ENCODE measurements at places on chromosomes 2 and 18.
A peak's percentile ranks its signal among the peaks of the same experiment; 100 is the strongest.

DNA sequence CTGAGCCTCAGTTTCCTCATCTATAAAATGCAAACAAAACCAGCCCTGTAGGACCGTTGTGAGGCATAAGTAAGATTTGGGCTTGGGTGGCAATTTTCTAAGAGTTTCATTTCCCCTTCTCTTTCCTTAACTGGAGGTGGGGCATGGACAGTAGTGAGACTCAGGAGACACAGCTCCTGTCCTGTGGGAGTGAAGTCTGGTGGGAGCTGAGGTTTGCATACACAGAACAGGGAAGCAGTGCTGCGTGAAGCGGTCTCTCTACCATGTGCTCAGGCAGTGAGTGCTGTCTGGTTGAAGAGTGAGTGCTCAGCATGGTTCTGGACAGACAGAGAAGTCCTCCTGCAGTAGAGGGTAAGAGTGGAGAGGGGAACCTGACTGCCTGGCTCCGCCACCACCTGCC, 62.3 kb upstream of the MCFD2 start:
- DNase-seq: peak; percentile 77

GRCh38 chr2:181185948-181186347, 205.5 kb downstream of the UBE2E3 start:
- no peak for DNase-seq

- DNase-seq: no peak
Observed at GRCh38 chr18:404061-404636, 96.4 kb downstream of the COLEC12 start.

- no peak for DNase-seq
Observed at GRCh38 chr2:112725545-112726457, 5.0 kb downstream of the NT5DC4 start.

- DNase-seq: no peak
Observed at GRCh38 chr2:8225798-8226197, 456.1 kb upstream of the ID2 start.

GRCh38 chr2:240187989-240188590, 47.6 kb upstream of the OTOS start:
- DNase-seq: no peak

GRCh38 chr18:48566589-48566988, 27.8 kb downstream of the CTIF start:
- DNase-seq: no peak

GRCh38 chr18:6980363-6980762, 137.2 kb downstream of the LAMA1 start:
- DNase-seq: no peak

DNA sequence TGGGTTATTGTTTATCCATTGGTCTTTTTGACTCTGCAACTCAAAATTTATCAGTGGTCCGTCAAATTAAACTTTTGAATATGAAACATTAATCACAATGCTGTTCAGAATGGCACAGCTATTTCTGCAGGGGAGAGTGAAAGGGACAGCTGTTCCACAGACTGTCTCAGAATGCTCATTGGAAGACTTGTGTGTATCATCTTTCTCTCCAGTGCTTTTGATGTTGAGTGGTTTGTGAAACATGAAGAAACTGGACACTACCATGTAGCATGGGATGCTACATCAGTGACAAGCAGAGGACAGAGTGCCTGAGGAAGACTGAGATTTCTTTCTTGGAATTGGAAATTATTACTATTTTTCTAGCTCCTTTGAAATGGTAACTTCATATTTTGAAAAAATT, 115.7 kb downstream of the PLCL1 start:
- peak; percentile 7 for DNase-seq

- DNase-seq: no peak
Observed at GRCh38 chr2:220044383-220044782, 417.0 kb downstream of the SLC4A3 start.

- DNase-seq: no peak
Observed at GRCh38 chr2:96205888-96206287, 2.7 kb downstream of the STARD7 start.

DNA sequence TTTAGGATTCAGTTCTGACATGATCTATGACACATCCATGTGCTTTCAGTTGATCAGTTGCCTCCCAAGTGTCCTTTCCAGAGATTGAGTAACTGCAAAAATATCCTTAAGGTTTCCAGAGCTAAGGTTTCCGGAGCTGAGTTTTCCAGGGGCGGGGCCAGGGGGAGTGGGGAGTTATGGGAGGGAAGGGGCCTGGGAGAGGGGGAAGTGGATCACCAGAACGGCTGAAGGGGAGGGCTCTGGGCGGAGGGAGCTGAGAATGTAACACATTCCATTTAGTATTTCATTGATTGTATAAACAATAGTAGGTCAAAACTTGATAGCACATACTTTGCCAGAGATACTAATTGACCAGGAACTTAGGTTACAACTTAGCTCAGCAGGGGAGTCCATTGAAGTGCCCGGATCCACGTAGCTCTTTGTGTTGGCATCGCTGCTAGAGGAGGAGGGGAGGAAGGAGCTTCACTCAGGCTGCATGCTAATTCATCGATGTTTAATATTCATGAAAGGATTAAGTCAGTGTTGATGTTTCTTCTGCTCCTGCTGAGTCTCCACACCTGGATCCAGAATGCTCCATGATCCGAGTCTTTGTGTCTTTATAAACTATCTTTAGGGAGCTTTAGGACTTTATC, 289.8 kb downstream of the ALPK2 start:
- DNase-seq: no peak

- no peak for DNase-seq
Observed at GRCh38 chr2:177207101-177207500, 5.5 kb upstream of the HNRNPA3 start.

- DNase-seq: no peak
Observed at GRCh38 chr2:106532236-106532635, 45.1 kb downstream of the CD8B2 start.

DNA sequence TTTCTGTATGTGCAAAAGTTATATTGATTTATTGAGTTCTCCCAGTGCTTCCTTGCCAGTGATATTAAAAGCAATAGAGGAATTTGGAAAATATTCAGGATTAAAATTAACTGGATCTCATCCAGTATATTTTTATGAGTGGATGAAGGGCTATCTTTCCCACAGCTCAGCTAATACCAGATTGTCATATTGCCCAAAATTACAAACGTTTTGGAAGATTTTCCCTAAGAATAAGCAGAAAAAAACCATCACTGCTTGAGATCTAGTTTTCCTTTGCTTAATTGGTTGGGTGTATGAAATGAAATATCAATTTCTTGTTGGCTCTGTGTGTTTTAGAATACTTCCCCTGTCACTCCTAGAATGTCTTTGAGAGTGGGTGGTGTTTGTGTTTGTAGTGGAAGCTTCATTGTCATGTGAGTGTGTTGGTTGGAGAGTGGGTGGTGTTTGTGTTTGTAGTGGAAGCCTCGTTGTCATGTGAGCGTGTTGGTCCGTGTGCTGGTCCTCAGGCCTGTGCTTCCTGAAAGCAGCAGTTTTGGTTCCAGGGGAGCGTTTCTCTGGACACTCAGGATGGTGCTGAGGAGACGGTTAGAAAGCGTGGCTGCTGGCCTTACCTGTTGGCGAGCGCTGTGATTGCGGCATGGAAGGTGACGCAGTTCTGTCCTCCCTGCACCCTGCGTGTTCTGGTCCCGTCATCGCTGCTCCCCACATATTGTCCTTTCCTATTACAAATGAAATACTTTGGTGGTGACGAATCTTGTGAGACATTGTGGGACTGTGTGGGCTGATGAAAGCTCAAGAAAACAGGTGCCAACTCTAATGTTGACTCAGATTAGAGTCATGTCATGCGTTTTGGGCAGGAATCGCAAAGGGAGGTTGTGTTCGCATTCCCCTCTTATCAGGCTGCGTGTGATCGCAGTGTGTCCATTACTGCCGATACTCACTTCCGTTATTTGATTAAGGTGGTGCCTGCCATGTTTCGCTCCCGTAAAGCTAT, 12.4 kb downstream of the ASB1 start:
- no peak for DNase-seq

DNA sequence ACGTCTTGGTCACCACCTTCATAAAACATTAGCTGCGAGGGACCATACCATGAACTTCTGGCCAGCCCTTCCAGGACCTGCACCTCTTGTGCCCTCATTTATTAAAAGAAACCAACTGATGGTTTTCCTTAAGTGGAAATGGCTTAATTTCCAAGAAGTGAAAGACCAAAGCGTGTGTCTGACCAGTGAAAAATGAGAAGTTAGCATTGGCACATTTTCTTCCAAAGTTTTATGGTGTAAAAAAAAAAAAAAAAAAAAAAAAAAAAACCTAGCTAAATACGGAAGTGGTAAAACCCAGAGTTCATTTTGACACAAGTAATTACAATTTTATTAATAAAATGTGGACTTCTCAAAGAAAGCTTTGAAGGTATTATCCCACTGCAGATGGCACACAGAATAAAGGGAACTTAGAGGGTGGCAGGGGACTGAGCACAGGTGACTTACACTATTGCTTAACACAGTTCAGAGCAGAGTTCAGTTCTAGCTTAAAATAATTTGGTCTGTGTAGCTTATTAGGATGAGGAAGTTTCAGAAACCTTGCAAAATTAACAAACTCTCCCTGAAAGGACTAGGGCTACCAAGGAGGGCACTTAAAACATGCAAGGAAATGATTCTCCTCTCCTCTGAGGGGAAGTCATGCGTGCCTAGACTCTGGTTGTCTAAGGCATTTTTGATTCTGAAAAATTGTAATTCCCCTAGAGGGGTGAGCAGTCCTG, 42.2 kb upstream of the EPG5 start:
- no peak for DNase-seq

DNA sequence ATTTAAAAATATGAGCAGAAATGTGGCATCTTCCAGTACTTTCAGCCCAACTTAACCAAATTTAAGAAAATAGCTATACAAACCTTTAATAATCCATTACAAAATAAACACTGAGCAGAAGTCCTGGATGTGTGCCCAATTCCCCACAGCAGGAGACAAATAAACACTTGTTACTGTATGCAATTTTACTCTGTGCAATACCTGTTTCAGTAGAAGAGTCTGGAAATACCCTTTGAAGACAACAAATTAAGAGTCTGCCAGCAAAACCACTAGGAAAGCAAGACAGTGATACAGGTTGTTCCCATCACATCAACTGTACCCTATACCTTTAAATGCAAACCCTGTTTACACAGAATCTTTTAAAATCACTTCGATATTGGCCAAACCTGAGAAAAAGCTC, 41.4 kb upstream of the RNU4ATAC start:
- peak; percentile 60 for DNase-seq

DNA sequence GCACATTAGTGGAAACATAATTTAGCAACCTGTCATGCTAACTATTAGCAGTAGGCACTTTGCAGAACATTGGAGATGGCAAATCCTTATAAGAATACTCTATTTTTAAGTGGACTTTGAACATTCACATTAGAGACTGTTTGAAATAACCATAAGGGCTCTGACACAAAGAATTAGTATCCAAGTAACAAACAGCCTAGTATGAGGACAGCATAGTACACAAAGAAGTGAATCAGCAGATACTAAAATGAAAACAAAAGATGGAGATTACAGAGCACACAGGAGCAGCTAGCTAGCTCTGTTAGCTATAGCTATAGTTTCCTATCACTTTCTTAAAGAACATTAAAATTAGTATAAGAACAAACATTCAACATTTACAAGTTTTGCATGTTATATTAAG, 256.3 kb upstream of the SPOPL start:
- DNase-seq: no peak

- DNase-seq: no peak
Observed at GRCh38 chr18:34957864-34958259, 83.4 kb upstream of the MAPRE2 start.

DNA sequence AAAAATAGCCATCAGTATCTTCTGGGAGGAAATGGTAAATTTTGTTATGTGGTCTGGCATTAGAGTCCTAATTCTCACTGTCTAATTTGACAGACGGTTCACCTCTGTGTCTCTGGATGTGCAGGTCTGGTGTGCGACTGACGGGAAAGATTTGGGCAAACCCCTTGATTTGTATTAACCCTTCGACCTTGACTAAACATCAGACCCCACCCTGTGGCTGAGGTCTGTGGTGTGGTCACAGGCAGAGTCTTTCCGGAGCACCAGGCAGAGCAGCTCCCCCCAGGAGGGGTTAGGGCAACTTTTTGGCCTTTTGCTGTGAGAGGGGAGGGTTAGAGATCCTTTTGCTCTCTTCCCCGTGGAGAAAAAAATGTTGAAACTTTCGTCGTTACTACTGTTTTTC, 6.4 kb downstream of the TWIST2 start:
- DNase-seq: no peak

DNA sequence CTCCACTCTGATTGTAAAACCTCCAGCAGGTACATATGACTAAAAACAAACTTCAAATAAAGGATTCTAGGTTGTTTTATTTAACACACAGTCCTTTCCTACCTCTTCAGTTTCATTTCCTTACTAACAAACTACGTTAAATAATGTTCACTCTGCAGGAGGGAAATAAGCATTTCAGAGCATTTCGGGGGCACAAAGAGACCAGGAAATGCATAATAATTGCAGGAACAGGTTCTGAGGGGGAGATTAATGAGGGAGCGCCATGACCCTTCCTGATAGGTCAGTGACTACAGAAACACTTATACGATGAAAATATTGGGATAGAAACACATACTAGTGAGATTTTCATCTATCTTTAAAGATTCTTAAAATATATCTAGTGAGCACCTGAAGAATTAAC, 416.6 kb downstream of the NRXN1 start:
- no peak for DNase-seq

- DNase-seq: no peak
Observed at GRCh38 chr2:146365041-146365440, 1479.8 kb upstream of the ACVR2A start.

DNA sequence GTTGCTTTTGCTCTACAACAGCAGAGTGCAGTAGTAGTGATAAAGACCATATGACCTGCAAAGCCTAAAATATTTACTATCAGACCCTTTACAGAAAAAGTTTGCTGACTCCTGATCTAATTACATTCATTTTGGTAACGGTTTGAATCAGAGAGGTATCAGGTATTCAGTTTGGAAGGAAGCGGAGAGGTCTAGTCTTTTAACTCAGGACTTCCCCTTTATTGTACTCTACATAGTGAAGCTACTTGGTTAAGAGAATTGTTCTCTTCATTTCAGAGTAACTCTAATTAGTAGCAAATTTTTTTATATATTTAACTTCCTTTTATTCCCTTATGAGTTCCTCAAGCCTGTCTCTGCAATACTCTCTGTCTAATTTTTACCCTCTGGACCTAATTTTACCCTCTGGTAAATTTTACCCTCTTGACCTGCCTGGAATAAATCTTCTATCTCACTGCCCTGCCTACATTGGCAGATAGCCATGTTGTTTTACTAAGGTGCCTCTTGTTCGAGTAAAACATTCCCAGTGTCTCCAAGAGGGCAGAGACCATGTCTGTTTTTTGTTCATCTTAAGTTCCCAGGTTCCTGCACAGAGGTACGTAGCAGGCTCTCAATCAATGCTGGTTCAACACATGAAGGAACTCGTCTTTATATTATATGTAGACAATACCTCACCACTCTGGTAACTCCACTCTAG, 170.6 kb downstream of the DNAH6 start:
- DNase-seq: no peak

- DNase-seq: no peak
Observed at GRCh38 chr2:67719351-67719750, 322.2 kb downstream of the ETAA1 start.

DNA sequence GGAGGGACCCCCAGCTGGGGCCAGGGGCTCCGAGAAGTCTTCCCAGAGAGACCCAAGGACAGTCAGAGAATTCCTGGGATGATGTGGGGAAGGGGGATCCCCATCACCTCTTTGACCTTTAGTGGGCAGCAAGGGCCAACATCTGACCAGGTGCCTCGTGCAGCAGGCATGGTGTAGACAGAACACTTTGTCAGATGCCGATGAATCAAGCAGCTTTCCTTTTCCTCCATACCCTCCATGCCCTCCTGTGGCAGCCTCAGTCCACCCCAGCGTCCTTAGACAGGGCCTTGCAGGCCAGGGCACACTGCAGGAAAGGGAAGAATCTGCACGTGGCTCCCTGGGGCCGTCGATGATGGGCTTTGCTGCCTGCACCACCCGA, 26.3 kb downstream of the GPR55 start:
- DNase-seq: no peak
